SJCRH30 (cell line): ENCODE measurements at places on chromosomes 7 and 10. TPM values are rescaled to one million over a fixed set of nuclear protein-coding genes. Genes with fewer than 3 reads are reported as not detected.

Gene CYP2C18
- total RNA-seq = not detected in 2 replicates

Gene TMEM273
- 2.1 and 2.5 TPM in 2 replicates for total RNA-seq

Gene CAV1
- total RNA-seq = 22.2 and 23.7 TPM in 2 replicates

Gene PTN
- total RNA-seq = 0.23 and 0.51 TPM in 2 replicates

Gene SLC39A12
- total RNA-seq = not detected in 2 replicates

Gene KLLN
- total RNA-seq = 0.02 and 0.18 TPM in 2 replicates

Gene ZDHHC6
- total RNA-seq = 42.8 and 43.5 TPM in 2 replicates

GRCh38 chr7:27793780-27794179 lies 53.8 kb downstream of the TAX1BP1 start:
- peaks cover 40% of the 10 kb centered on the region for H3K36me3 ChIP-seq
- H3K4me1 ChIP-seq = no peaks in the 10 kb centered on the region
- no peak overlapping the region for H3K4me3 ChIP-seq
- DNase-seq = no peak
- H3K27ac ChIP-seq = no peak overlapping the region

DNA sequence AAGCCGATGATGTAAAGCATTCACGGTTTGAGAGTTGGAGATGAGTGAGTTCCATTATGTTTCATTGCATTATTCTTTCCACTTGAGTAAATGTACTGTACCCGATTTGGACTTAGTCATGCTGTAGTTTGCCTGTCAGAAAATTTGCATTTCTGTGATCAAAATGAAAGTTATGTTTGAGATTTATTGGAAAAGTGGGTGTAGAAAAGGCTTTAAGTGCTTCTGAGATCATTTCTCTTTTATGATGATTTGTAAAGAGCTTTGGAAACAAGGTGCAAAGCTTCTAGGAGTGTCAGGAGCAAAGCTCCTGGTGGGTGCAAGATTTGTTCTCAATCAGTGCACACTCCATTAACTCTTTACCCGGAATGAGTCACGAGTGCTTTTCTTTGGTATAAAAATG lies 204.1 kb upstream of the POM121L12 start:
- H3K27me3 ChIP-seq = no peaks in the 10 kb centered on the region
- H3K4me1 ChIP-seq = no peaks in the 10 kb centered on the region
- no peak for DNase-seq
- no peaks in the 10 kb centered on the region for H3K36me3 ChIP-seq
- no peak overlapping the region for H3K27ac ChIP-seq

GRCh38 chr10:79443338-79444198 lies 1.9 kb downstream of the ZCCHC24 start:
- H3K27me3 ChIP-seq = no peaks in the 10 kb centered on the region
- DNase-seq = no peak
- peak overlapping the region; percentile 70 for H3K4me3 ChIP-seq
- H3K4me1 ChIP-seq = peaks cover 44% of the 10 kb centered on the region
- H3K36me3 ChIP-seq = peaks cover 25% of the 10 kb centered on the region; the same call in 1 of the 2 replicates

DNA sequence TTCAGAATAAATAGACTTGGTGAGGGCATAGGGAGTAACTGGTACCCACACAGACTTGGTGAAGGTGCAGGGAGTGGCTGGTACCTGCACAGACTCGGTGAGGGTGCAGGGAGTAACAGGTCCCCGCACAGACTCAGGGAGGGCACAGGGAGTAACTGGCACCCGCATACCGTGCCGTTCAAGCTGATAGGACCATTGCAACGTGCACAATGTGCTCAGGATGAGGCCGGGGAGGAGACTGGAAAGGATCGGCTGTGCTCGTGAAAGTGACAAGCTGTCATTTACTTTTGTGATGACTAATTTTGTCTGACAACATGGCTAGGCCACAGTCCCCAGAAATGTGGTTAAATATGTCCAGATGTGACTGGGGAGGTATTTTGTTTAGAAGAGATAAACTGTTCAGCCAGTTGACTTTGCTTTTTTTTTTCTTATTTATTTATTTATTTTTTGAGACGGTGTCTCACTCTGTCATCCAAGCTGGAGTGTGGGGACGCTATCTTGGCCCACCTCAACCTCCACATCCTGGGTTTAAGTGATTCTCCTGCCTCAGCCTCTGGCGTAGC lies 76.2 kb upstream of the NMT2 start:
- H3K36me3 ChIP-seq = no peaks in the 10 kb centered on the region
- no peak overlapping the region for H3K27ac ChIP-seq
- no peak for DNase-seq
- H3K27me3 ChIP-seq = no peaks in the 10 kb centered on the region
- no peak overlapping the region for H3K4me3 ChIP-seq
- no peaks in the 10 kb centered on the region for H3K4me1 ChIP-seq

- peak; percentile 69 for DNase-seq
- no peaks in the 10 kb centered on the region; the same call in 1 of the 2 replicates for H3K36me3 ChIP-seq
- H3K27me3 ChIP-seq = no peaks in the 10 kb centered on the region
These were observed 25.0 kb downstream of the VTI1A start for GRCh38 chr10:112471878-112472487.

- 0 out of 2 replicates have a peak, but pooled peaks cover 2% of the 10 kb centered on the region for H3K4me1 ChIP-seq
- DNase-seq = peak; percentile 3
- no peak overlapping the region for H3K4me3 ChIP-seq
- H3K27me3 ChIP-seq = no peaks in the 10 kb centered on the region; the same call in 1 of the 2 replicates
- no peaks in the 10 kb centered on the region for H3K36me3 ChIP-seq
- H3K27ac ChIP-seq = no peak overlapping the region; the same call in 1 of the 2 replicates
These were observed 59.6 kb upstream of the LYZL1 start for GRCh38 chr10:29229258-29229705.

- peaks cover 31% of the 10 kb centered on the region for H3K4me1 ChIP-seq
- no peak overlapping the region for H3K4me3 ChIP-seq
- no peaks in the 10 kb centered on the region for H3K27me3 ChIP-seq
- no peak overlapping the region for H3K27ac ChIP-seq
These were observed 66.2 kb downstream of the FAM53B start for GRCh38 chr10:124677749-124678556.

DNA sequence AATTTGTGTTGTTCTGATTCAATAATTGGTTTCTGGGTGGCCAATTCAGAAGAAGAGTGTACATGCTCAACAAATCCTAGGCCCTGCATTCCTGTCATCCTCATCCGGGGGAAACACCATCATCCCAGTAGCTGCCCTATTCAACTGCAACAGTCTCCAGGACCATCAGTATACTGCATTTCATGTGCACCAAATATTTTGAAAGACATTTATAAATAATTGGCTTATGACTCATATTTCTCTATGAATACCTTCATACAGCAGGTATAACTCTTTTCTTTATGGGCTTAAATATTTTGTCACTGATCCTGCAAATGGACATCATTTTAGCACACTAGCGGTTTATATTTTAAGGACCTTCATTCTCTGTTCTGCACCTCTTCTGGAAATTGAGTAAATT lies 38.0 kb downstream of the CD36 start:
- H3K4me3 ChIP-seq = no peak overlapping the region
- no peaks in the 10 kb centered on the region for H3K36me3 ChIP-seq
- no peaks in the 10 kb centered on the region for H3K27me3 ChIP-seq
- no peak for DNase-seq
- no peaks in the 10 kb centered on the region for H3K4me1 ChIP-seq

DNA sequence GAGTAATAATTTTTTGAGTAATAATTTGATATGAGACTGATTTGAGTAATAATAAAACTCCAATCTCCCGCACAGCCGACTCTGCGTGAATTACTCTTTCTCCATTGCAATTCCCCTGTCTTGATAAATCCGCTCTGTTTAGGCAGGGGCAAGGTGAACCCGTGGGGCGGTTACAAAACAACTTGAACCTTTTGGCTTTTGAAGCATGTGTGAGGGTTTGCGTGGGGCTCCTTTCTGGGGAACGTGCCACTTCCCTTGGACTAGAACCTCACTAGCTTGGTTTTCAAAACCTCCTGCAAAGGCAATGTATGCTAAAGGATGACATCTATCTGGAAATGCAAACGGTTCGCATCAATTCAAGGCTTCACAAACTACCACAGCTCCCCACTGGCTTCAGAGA lies 1.5 kb downstream of the CRPPA start:
- no peak for DNase-seq
- peak overlapping the region; percentile 94 for H3K27ac ChIP-seq
- peak overlapping the region; percentile 73 for H3K4me3 ChIP-seq
- peaks cover 33% of the 10 kb centered on the region for H3K4me1 ChIP-seq

DNA sequence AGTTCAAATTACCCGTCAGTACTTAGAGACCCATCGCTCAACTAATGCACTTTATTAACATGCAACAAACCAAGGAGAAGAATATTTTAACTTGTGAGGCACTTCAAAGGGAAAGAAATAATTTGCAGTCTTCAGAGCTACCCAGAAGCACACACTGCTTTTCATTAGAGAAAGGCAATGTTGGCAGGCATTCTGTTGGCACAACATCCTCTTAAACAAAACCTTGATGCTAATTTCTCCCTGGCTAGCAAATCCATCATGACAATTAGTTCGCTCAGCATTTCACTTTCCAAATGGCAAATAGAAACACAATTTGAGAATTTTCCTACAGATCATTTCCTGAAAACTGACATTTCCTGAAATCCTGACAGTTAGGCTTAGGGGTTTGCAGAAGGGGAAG lies 155.6 kb upstream of the FAM13C start:
- no peaks in the 10 kb centered on the region for H3K4me1 ChIP-seq
- H3K27ac ChIP-seq = no peak overlapping the region
- no peak overlapping the region for H3K4me3 ChIP-seq
- no peaks in the 10 kb centered on the region for H3K36me3 ChIP-seq

- H3K36me3 ChIP-seq = no peaks in the 10 kb centered on the region
- H3K4me1 ChIP-seq = no peaks in the 10 kb centered on the region
- H3K4me3 ChIP-seq = no peak overlapping the region
- no peaks in the 10 kb centered on the region for H3K27me3 ChIP-seq
- H3K27ac ChIP-seq = no peak overlapping the region
These were observed 105.7 kb downstream of the FOXL3 start for GRCh38 chr7:395643-396042.

DNA sequence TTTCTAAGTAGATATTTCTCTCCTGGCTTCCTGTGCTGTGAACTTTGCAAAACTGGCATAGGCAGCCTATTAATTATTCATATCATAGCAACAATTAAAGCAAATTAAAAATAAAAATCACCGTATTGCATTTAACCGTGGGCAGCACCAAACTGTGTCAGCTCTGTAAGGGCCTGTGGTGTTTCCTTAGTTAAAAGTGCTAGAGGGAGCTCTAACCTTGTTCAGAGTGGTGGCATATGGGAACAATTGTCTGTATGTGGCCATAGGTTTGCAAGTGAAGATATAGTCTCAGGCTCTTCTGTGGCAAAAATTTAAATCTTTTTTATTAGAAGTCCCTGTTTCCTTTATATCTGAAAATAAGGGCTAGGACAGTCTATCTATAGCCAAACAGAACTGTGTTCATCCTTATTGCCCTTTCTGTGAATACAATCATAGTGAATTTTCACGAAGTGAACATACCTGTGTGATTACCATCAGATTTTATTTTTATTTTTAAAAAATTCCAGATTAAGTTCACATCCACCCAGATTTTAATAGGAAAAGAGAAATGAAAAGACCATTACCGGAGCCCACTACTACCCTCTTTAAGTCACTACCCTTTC lies 92.6 kb downstream of the POLL start:
- no peak overlapping the region for H3K4me3 ChIP-seq
- no peaks in the 10 kb centered on the region for H3K27me3 ChIP-seq
- H3K4me1 ChIP-seq = peaks cover 13% of the 10 kb centered on the region
- peak; percentile 61 for DNase-seq
- H3K36me3 ChIP-seq = no peaks in the 10 kb centered on the region

DNA sequence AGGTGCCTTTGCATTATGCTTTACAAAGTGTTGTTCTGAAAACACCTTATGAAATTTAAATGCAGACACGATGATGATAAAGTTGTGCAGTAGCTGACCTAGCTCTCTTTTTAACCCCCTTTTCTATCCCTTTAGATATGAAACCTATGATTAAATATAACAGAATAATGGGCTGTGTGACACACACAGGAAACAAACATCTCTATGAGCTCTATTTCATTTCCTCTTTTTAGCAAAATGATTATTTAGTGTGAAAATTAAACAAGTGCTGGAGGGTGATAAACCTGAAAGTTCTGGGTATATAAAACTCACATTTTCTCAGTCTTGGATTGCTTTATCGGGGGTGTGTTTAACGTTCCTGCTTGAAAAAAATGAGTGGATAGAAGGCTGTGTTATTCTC lies 1310.5 kb upstream of the CELF2 start:
- no peaks in the 10 kb centered on the region for H3K36me3 ChIP-seq
- H3K27ac ChIP-seq = no peak overlapping the region
- H3K4me1 ChIP-seq = no peaks in the 10 kb centered on the region
- DNase-seq = no peak
